ENCODE measurements at places on chromosomes 2 and 18. TPM values are rescaled to one million over a fixed set of nuclear protein-coding genes. Genes with fewer than 3 reads are reported as not detected.

The ADRA2B gene
- total RNA-seq: 3.5 TPM

The CHST10 gene
- 10.0 TPM for total RNA-seq

DNA sequence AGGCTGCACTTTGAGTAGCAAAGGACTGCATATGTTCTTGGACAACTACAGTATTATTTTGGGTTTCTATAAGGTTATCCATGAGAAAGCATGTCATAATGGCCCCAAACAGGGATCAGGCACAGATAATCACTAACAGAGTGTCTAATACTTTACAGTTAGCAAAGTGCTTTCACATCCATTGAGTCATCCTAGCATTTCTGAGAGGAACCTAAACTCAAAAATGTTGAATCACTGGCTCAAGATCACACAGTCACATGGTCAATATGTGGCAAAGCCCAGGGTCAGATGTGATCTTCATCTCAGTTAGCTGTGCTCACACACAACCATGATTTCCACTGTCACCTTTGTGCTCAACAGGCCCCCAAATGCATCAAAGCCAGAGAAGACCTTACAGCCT, 156.1 kb upstream of the VRK2 start:
- no peaks in the 10 kb centered on the region for H3K36me3 ChIP-seq
- DNase-seq: no peak
- no peaks in the 10 kb centered on the region for H3K4me1 ChIP-seq
- H3K4me3 ChIP-seq: no peak overlapping the region

- H3K27me3 ChIP-seq: no peaks in the 10 kb centered on the region
- H3K4me3 ChIP-seq: no peak overlapping the region
- DNase-seq: no peak
- no peaks in the 10 kb centered on the region for H3K4me1 ChIP-seq
- no peak overlapping the region for H3K27ac ChIP-seq
- no peaks in the 10 kb centered on the region for H3K36me3 ChIP-seq
These were observed 208.5 kb upstream of the SPOPL start for GRCh38 chr2:138293045-138293444.

GRCh38 chr2:119350311-119350998, 16.2 kb downstream of the C2orf76 start:
- H3K4me1 ChIP-seq: peaks cover 9% of the 10 kb centered on the region
- peak overlapping the region; percentile 70 for H3K27ac ChIP-seq
- no peaks in the 10 kb centered on the region for H3K36me3 ChIP-seq
- no peaks in the 10 kb centered on the region for H3K27me3 ChIP-seq
- H3K4me3 ChIP-seq: no peak overlapping the region

- H3K27me3 ChIP-seq: no peaks in the 10 kb centered on the region
- H3K27ac ChIP-seq: no peak overlapping the region
- no peak overlapping the region for H3K4me3 ChIP-seq
- H3K4me1 ChIP-seq: no peaks in the 10 kb centered on the region
- H3K36me3 ChIP-seq: no peaks in the 10 kb centered on the region
- DNase-seq: no peak
These were observed 437.2 kb upstream of the SYT4 start for GRCh38 chr18:43714343-43715010.

- no peak overlapping the region for H3K27ac ChIP-seq
- no peak overlapping the region for H3K4me3 ChIP-seq
- DNase-seq: no peak
These were observed 133.5 kb downstream of the MBP start for GRCh38 chr18:76999077-76999476.

- no peaks in the 10 kb centered on the region for H3K27me3 ChIP-seq
- DNase-seq: peak; percentile 46
- peaks cover 29% of the 10 kb centered on the region for H3K4me1 ChIP-seq
- no peaks in the 10 kb centered on the region for H3K36me3 ChIP-seq
- peak overlapping the region; percentile 64 for H3K27ac ChIP-seq
These were observed 273.3 kb downstream of the TNS1 start for GRCh38 chr2:217729421-217730053.

The RSAD2 gene
- 16.1 TPM for total RNA-seq

- H3K36me3 ChIP-seq: no peaks in the 10 kb centered on the region
- no peak overlapping the region for H3K4me3 ChIP-seq
- no peak for DNase-seq
- H3K27me3 ChIP-seq: no peaks in the 10 kb centered on the region
These were observed 42.8 kb upstream of the GRB14 start for GRCh38 chr2:164664070-164664469.

The NT5DC4 gene
- not detected for total RNA-seq

The CCL20 gene
- total RNA-seq: not detected

DNA sequence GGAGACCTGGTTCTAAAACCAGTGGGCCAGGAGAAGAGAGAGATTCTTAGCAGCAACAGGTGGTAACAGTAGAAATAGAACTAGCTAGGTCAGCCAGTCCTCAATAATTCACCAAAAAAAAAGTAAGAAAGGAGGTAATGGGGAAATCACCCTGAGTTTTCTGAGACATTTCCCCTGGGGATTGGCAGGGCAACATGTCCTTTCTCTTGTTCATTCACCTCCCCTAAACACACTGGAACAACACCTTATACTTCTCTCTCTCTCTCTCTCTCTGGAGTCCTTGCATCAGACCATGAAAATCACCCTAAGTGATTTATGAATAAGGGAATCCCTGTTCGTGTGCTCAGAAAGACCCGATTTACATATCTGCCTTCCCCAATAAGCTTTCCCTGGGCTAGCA, 64.8 kb downstream of the COX7A2L start:
- H3K36me3 ChIP-seq: peaks cover 68% of the 10 kb centered on the region
- DNase-seq: no peak
- H3K4me3 ChIP-seq: no peak overlapping the region
- no peaks in the 10 kb centered on the region for H3K4me1 ChIP-seq
- no peaks in the 10 kb centered on the region for H3K27me3 ChIP-seq
- H3K27ac ChIP-seq: no peak overlapping the region

- no peak overlapping the region for H3K27ac ChIP-seq
- no peak for DNase-seq
- no peaks in the 10 kb centered on the region for H3K4me1 ChIP-seq
- peaks cover 2% of the 10 kb centered on the region for H3K27me3 ChIP-seq
- no peaks in the 10 kb centered on the region for H3K36me3 ChIP-seq
- no peak overlapping the region for H3K4me3 ChIP-seq
These were observed 630.8 kb upstream of the SLC39A10 start for GRCh38 chr2:195026261-195026660.

DNA sequence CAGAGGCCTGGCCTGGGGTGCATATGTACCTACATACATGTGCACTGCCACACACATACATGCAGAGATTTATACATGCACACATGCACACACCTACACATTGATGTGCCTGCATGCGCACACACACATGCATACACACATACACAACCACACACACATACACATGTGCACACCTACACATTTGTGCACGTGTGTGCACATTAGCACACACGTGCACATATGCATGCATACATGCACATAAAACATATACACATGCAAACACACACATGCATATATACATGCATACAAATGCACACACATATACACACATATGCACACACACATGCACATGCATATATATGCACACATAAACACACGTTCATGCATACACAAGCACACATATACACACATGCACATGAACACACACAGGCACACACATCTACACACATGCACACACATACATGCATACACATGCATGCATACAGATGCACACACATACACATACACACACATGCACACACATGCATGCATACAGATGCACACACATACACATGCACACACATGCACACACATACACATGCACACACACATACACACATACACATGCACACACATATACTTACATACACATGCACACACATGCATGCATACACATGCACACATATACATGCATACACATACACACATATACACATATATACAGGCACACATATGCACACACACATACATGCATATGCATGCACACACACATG, 23.6 kb upstream of the OTOS start:
- H3K4me3 ChIP-seq: no peak overlapping the region
- DNase-seq: no peak
- no peak overlapping the region for H3K27ac ChIP-seq
- H3K4me1 ChIP-seq: no peaks in the 10 kb centered on the region
- no peaks in the 10 kb centered on the region for H3K36me3 ChIP-seq

DNA sequence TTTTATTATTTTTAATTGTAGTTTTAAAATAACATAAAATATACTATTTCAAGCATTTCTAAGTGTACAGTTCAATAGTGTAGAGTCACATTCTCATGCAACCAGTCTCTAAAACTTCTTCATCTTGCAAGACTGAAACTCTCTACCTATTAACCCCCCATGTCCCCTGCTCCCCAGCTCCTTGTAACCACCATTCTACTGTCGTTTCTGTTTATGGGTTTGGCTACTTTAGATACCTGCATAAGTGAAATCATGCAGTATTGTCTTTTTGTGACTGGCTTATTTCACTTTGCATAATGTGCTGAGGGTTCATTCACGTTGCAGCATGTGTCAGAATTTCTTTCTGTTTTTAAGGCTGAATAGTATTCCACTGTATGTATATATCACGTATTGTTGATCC, 139.4 kb downstream of the SMAD7 start:
- no peak for DNase-seq
- H3K4me3 ChIP-seq: no peak overlapping the region
- H3K4me1 ChIP-seq: peaks cover 46% of the 10 kb centered on the region
- no peak overlapping the region for H3K27ac ChIP-seq
- no peaks in the 10 kb centered on the region for H3K27me3 ChIP-seq
- H3K36me3 ChIP-seq: peaks cover 7% of the 10 kb centered on the region

- no peaks in the 10 kb centered on the region for H3K27me3 ChIP-seq
- H3K36me3 ChIP-seq: peaks cover 21% of the 10 kb centered on the region
These were observed 67.3 kb downstream of the RHBDD1 start for GRCh38 chr2:226903179-226903578.

DNA sequence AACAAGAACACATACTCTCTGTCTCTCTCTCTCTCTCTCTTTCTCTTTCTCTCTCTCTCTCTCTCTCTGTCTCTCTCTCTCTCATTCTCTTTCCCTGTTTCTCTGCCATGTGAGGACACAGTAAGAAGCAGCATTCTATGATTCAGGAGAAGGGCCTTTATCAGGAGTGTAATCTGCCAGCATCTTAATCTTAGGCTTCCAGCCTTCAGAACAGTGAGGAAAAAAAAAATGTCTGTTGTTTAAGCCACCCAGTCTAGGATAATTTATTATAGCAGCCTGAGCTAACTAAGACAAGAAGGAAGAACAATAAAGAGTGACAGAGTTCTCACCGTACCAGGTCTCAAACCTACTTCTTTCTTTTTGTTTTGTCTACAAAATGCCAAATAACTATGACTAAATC, 399.4 kb downstream of the SOCS6 start:
- no peaks in the 10 kb centered on the region for H3K4me1 ChIP-seq
- no peaks in the 10 kb centered on the region for H3K36me3 ChIP-seq
- H3K4me3 ChIP-seq: no peak overlapping the region
- DNase-seq: no peak
- H3K27ac ChIP-seq: no peak overlapping the region
- H3K27me3 ChIP-seq: no peaks in the 10 kb centered on the region

- no peaks in the 10 kb centered on the region for H3K27me3 ChIP-seq
- DNase-seq: no peak
- H3K4me3 ChIP-seq: no peak overlapping the region
- no peaks in the 10 kb centered on the region for H3K36me3 ChIP-seq
- no peaks in the 10 kb centered on the region for H3K4me1 ChIP-seq
- H3K27ac ChIP-seq: no peak overlapping the region
These were observed 28.1 kb upstream of the ACTR3 start for GRCh38 chr2:113861740-113862139.

DNA sequence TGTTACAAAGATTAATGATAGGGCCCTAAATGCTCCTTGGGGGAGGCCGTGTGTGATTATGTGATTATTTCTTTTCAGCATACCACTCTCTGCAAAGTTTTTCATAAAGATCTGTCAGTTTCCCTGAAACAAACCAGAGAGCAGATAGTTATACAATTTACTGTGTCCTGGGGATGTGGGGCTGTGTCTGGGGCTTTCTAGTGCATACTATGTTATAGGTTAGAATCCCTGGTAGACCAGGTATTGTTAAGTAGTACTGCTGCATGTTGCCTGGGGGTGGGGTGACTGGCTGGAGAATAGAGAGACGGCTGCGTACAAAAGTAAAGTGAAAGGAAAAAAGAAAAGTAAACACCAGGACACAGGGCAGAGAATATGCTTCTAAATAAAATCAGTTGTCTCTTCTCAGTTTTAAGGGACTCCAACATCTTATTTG, 3.3 kb upstream of the CCBE1 start:
- H3K4me3 ChIP-seq: no peak overlapping the region
- H3K27me3 ChIP-seq: peaks cover 8% of the 10 kb centered on the region
- no peak for DNase-seq
- no peak overlapping the region for H3K27ac ChIP-seq
- no peaks in the 10 kb centered on the region for H3K36me3 ChIP-seq

DNA sequence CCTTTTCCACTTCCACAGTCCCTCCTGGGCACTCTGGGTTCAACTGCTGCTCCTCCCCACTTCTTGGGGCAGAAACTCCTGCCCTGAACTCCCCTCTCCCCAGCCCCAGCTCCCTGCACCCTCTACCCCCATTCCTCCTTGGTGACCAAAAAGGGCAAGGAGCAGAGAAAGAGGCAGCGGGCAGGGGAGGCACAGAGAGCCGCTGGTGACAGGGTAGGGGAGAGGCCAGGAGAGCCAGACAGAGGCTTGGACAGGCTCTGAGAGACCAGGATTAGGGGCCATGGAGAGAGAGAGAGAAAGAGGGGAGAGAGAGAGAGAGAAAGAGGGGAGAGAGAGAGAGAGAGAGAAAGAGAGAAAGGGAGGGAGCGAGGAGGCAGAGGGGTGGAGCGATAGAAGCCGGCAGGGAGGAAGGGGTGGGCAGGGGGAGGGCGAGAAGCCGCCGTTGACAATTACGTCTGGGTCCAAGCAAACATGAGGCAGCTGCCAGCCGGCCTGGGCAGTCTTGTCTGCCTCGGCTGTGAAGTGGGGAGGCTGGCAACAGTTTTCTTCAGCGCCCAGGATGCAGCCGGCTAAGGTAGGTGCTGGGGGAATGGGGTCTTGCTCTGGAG, at the start of gene KCNIP3:
Gene KCNIP3, plus strand, starts transcription at position 468 of the 608 bp plus-strand sequence. Its CDS starts 92 bp downstream, at position 560.
- H3K27me3 ChIP-seq: peaks cover 23% of the 10 kb centered on the region
- no peak within 1 kb of the TSS for H3K27ac ChIP-seq
- H3K36me3 ChIP-seq: no peaks in the 10 kb centered on the region
- DNase-seq: no peak
- peak within 1 kb of the TSS; percentile 11 for H3K4me3 ChIP-seq

The C2orf92 gene
- 2.1 TPM for total RNA-seq

The ANKRD62 gene
- not detected for total RNA-seq

Data from heart right ventricle (tissue), 16 donors.